Fibroblast of gingiva (primary cell): ENCODE measurements at places on chromosomes 2 and 18.

DNA sequence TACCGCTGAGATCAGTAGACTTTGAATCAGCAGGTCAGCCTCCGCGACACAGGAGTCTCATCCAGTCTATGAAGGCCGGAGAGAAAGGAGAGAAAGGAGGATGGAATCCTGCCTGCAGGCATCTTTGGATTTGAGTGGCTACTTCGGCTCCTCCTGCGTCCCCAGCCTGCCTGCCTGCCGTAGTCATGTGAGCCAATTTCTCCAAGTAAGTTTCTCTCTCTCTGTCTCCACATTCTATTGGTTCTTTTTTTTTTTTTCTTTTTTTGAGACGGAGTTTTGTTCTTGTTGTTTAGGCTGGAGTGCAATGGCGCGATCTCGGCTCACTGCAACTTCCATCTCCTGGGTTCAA, 16.7 kb downstream of the PDCD1 start:
- DNase-seq: no peak

DNA sequence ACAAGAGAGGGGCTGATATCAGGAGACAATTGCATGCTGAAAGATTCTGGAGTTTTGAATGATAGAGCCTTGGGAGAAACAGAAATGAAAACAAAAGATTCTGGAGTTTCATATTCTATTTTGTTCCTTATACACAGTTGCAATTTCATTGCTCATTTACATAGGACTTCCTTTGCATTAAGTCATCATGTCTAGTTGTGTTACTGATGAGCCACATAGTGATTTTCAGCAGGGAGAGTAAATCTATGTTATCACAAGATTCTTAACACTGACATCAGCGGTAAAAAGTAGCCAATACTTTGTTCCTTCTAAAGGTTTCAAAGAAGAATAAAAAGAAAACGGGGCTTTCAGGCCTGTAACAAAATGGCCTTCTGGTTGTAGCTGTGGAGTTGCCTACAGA, 7.1 kb downstream of the ADAM17 start:
- no peak for DNase-seq

GRCh38 chr2:191030521-191031154, 16.7 kb upstream of the STAT1 start:
- peak; percentile 37 for DNase-seq

DNA sequence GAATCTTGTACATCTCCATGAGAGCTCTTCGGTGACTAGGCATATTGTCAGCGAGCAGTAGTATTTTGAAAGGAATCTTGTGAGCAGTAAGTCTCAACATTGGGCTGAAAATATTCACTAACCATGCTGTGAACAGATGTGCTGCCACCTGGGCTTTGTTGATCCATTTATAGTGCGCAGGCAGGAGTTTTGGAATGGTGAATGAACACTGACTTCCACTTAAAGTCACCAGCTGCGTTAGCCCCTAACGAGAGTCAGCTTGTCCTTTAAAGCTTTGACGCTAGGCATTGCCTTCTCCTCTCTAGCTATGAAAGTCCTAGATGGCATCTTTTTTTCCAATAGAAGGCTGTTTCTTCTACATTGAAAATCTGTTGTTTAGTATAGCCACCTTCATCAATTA, 4.1 kb downstream of the ASB1 start:
- no peak for DNase-seq

GRCh38 chr2:28505361-28505760, 9.5 kb downstream of the PLB1 start:
- no peak for DNase-seq

- DNase-seq: no peak
These were observed 85.6 kb downstream of the SMIM21 start for GRCh38 chr18:75341897-75342296.

DNA sequence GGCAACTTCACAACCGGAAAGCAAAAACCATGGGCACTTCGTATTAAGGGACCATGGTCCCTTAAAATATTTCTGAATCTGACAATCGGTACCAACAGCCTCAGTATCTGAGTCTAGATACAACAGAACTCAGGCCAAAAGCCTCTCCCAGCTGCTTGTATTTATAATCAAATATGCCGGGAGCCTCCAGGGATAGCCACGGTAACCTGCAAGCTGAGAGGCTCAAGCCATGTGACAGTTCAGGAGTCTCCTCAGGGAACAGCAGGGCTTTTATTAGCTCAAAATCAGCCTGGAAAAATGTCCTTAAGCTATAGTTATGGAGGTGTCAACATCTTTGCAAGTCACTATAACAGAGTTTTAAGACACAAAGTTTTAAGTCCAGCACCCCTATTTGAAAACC, 352.8 kb upstream of the GYPC start:
- DNase-seq: no peak

GRCh38 chr2:187252063-187252462, 196.0 kb downstream of the CALCRL start:
- no peak for DNase-seq

DNA sequence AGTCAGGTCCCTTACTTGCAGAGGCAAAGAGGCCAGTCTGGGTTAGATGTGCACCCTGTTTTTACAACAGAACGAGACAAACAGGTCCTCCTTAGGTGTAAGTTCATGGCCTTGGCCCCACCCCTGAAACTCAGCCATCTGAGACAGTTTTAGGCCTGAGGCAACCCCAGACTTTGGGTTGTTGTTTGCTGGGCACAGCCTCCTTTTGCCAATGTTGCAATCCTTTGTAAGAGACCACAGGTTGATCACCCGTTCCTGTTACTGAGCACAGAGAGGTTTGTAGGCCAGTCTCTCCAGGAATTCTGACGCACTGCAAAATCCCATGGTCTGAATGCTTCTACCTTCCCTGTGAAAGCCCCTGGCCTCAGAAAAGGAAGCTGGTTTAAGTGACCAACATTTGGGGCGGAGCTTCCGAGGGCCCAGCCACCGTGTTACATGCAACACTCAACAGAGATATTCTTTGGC, 15.5 kb upstream of the IL1RN start:
- DNase-seq: no peak

GRCh38 chr2:79702905-79703304, 190.1 kb downstream of the CTNNA2 start:
- no peak for DNase-seq

- DNase-seq: no peak
These were observed 27.3 kb upstream of the MGAT5 start for GRCh38 chr2:134226601-134227000.

GRCh38 chr2:228673876-228674554, 492.5 kb upstream of the SPHKAP start:
- no peak for DNase-seq

- DNase-seq: peak; percentile 7
These were observed 325.2 kb downstream of the OSR1 start for GRCh38 chr2:19033240-19033639.

GRCh38 chr2:608711-609110, 68.5 kb downstream of the TMEM18 start:
- no peak for DNase-seq

DNA sequence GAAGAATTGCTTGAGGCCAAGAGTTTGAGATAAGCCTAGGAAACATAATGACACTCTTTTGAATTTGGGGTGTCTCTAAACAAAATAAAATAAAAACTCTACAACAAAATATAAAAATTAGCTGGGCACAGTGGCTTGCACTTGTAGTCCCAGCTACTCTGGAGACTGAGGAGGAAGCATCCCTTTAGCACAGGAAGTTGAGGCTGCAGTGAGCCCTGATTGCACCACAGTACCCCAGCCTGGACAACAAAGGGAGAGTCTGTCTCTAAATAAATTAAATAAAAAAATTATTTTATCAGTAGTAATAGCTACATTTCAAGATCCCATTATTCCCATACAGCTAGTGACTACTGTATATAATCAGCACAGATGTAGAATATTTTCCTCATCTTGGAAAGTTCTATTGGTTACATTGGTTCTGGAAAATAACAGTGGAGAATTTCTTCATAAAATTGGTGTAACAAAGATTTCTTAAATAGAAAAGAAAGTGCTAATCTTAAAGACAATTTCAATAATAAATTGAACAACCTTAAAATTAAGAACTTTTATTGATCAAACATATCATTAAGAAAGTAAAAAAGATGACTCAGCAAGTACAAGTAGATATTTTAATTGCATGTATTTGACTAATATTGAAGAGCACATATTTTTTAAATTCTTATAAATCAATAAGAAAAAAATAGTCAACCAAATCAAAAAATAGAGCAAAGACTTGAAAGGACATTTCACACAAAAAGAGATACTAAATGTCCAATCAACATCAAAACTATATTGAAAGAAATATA, 90.4 kb upstream of the KYNU start:
- no peak for DNase-seq

- no peak for DNase-seq
These were observed 276.3 kb downstream of the TSN start for GRCh38 chr2:122031544-122032263.

DNA sequence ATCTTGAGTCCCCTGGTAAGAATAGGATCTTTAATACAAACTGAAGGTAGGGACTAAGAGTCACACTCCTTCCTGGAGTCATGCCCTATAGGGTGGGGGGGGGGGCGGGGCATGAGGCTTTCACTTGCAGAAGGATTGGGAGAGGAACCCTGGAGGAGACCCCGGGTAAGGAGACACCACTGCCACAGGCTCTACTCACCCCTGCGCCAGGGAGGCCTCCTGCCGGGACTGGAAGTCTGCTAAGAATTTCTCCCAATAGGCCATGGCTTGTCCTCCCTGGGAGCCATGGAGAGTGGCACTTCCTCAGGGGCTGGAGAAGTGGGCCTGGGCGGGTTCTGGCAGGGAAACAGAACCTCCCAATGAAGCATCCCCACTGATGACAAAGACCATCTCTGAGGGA, 645.3 kb upstream of the RAB6C start:
- DNase-seq: no peak

GRCh38 chr2:5894355-5894754, 202.2 kb downstream of the SOX11 start:
- DNase-seq: no peak

GRCh38 chr2:113104054-113104611, 23.3 kb upstream of the IL1RN start:
- DNase-seq: no peak

DNA sequence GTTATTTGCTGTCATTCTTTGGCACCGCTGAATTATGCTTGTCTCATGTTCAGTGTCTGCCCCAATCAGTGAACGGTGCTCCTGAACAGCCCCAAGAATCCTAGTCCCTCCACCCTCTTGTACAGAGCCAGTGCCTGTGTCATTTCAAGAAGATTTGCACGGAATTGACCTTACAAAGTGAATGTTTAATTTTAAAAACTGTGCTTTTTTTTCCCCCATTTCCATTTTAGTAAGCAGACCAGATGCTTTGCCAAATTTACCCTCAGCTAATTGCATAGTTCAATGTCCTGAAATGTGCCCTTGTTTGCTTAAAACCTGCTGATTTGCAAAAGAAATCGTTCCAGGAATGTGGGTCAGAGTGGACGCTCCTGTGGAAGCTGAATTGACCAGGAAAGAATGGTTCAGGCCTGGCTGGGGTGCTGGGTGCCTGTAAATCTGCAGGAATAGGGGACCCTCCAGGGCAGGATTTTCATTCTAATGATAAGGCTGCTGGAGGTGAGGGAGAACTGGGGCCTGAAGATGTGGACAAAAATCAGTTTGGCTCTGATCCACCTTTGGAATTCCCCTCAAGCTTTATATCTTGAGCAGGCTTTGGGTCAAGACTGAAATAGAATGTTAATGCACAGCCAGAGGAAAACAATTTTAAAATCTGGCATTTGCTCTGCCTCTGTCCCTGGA, 20.1 kb downstream of the TMEM17 start:
- peak; percentile 90 for DNase-seq

DNA sequence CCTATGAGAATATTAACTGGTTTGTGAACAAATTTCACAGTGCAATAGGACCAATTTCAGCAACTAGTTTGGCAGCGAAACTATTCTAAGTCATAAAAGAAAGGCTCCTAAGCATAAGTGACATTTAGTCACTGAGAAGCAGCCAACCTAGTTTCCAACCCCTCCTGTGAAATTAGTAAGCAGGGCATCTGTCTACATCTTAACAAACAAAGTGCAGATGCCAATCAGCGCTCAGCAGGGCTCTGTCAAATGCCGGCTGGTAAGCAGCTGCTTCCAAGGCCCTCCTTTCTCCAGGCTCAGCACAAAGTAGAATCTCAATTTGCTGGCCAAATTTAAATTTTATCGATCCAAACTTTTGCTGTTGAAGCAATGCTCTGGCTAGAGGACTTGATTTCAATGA, 124.7 kb downstream of the ICOS start:
- no peak for DNase-seq

GRCh38 chr2:195472501-195473234, 184.4 kb upstream of the SLC39A10 start:
- DNase-seq: no peak

DNA sequence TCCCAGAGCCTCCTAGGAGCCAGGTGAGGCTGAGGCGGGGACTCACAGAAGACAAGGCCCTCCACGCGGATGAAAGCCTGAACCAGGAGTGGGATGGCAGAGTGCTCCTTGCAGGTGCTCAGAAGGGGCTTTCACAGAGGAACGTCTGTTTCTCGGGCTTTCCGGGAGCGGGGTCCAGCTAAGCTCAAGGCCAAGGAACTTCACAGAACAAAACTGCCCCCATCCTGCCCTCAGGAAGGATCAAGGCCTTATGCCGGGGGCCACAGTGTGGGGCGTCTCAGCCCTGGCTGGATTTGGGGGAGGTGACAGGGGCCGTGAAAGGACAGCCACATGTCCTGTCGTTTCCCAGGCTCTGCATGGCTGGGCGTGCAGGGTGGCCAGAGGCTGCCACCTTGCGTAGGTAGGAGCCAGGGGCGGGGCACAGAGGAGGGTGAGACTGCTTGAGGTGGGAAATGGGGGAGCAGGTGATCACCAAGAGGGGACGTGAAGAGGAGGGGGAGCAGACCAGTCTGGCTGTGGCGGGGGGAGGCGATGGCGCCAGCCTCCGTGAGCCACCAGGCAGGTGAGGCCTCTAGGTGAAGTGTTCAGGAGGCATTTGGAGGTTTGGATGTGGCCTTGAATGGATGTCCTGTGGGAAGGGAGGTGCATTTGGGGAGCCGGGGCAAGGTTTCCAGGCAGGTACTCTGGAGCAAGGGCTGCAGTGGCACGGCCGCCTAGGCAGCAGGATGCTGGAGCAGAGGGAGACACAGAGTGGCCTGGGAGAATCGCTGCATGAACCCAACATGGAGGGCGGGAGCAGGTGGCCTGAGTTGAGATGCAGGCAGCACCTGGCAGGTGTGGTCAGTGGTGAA, 79.1 kb downstream of the TWIST2 start:
- no peak for DNase-seq

- no peak for DNase-seq
These were observed 1548.4 kb upstream of the TMEFF2 start for GRCh38 chr2:193743089-193743488.

- no peak for DNase-seq
These were observed 304.1 kb downstream of the NRXN1 start for GRCh38 chr2:50727636-50728339.

GRCh38 chr18:6941996-6942395, 175.6 kb downstream of the LAMA1 start:
- no peak for DNase-seq

- DNase-seq: no peak
These were observed 657.5 kb upstream of the CDH7 start for GRCh38 chr18:65093346-65093745.

GRCh38 chr2:3173031-3173430, 204.6 kb downstream of the EIPR1 start:
- DNase-seq: no peak
